Uterine smooth muscle cell (primary cell): ENCODE measurements at places on chromosomes 2 and 18. TPM values are rescaled to one million over a fixed set of nuclear protein-coding genes. Genes with fewer than 3 reads are reported as not detected.

The CFAP53 gene
- 0.33 and 1.1 TPM in 2 replicates for total RNA-seq

The GALNT3 gene
- 0.87 and 0.89 TPM in 2 replicates for total RNA-seq

The AKAIN1 gene
- total RNA-seq = not detected in 2 replicates

The GCG gene
- total RNA-seq = not detected in 2 replicates

The PLGLB1 gene
- total RNA-seq = 0.22 and 0.50 TPM in 2 replicates

The IL1F10 gene
- not detected in 2 replicates for total RNA-seq

The NOSTRIN gene
- 0.11 and 0.12 TPM in 2 replicates for total RNA-seq

The GALNT13 gene
- 0.87 and 2.2 TPM in 2 replicates for total RNA-seq

The DNAH7 gene
- total RNA-seq = 0.77 and 1.4 TPM in 2 replicates

The FLACC1 gene
- total RNA-seq = 1.4 and 2.0 TPM in 2 replicates

The SALL3 gene
- not detected in 2 replicates for total RNA-seq

The VAMP8 gene
- 0.12 and 0.33 TPM in 2 replicates for total RNA-seq

The MFSD2B gene
- total RNA-seq = under 0.01 and 0.11 TPM in 2 replicates

The RRM2 gene
- total RNA-seq = 21.0 and 76.0 TPM in 2 replicates

The MBD5 gene
- total RNA-seq = 15.1 and 20.0 TPM in 2 replicates

The TLX2 gene
- total RNA-seq = not detected in 2 replicates

The ITPRIPL1 gene
- total RNA-seq = 5.1 and 5.9 TPM in 2 replicates

The BOLA3 gene
- 33.7 and 50.0 TPM in 2 replicates for total RNA-seq

The INPP5D gene
- 0.11 and 1.6 TPM in 2 replicates for total RNA-seq

The ARHGAP25 gene
- 1.1 and 3.7 TPM in 2 replicates for total RNA-seq

The BOLL gene
- total RNA-seq = not detected in 2 replicates

The GRP gene
- total RNA-seq = not detected in 2 replicates

The FOXI3 gene
- total RNA-seq = not detected in 2 replicates

The CXCR4 gene
- 0.11 and 0.25 TPM in 2 replicates for total RNA-seq

The RAB31 gene
- 50.5 and 71.5 TPM in 2 replicates for total RNA-seq

The FKBP7 gene
- 21.8 and 53.5 TPM in 2 replicates for total RNA-seq

The RBBP8 gene
- total RNA-seq = 37.2 and 40.5 TPM in 2 replicates

The COLEC12 gene
- total RNA-seq = 7.2 and 13.2 TPM in 2 replicates

The RTP5 gene
- not detected in 2 replicates for total RNA-seq

The HOXD12 gene
- 0.33 and 0.37 TPM in 2 replicates for total RNA-seq

The TGOLN2 gene
- total RNA-seq = 108 and 121 TPM in 2 replicates

The LHCGR gene
- total RNA-seq = not detected in 2 replicates

The PDE11A gene
- total RNA-seq = 0.33 and 0.50 TPM in 2 replicates

The ANKMY1 gene
- 6.6 and 7.6 TPM in 2 replicates for total RNA-seq

The GKN1 gene
- not detected in 2 replicates for total RNA-seq

The KIAA2012 gene
- total RNA-seq = not detected in 2 replicates

The SERPINB3 gene
- not detected in 2 replicates for total RNA-seq

The ABCG5 gene
- total RNA-seq = not detected in 2 replicates

The ERFE gene
- 2.1 and 3.1 TPM in 2 replicates for total RNA-seq

The E2F6 gene
- 12.4 and 13.8 TPM in 2 replicates for total RNA-seq

The SCN3A gene
- 0.12 and 0.66 TPM in 2 replicates for total RNA-seq

The SPATA3 gene
- not detected in 2 replicates for total RNA-seq

The CRACDL gene
- total RNA-seq = under 0.01 TPM in 1 of 2 replicates, not detected in the other

The FOXD4L1 gene
- 0.12 TPM in 1 of 2 replicates, not detected in the other for total RNA-seq

The CYS1 gene
- total RNA-seq = 0.33 and 1.5 TPM in 2 replicates

The ITGB6 gene
- total RNA-seq = under 0.01 TPM in 1 of 2 replicates, not detected in the other

The IL36A gene
- total RNA-seq = not detected in 2 replicates

The LRATD1 gene
- total RNA-seq = 2.0 and 3.5 TPM in 2 replicates

The CMPK2 gene
- total RNA-seq = 2.9 and 15.4 TPM in 2 replicates

The LYG1 gene
- 0.22 and 0.50 TPM in 2 replicates for total RNA-seq

The ACTG2 gene
- total RNA-seq = 2.9 and 6.2 TPM in 2 replicates

The LOXL3 gene
- 12.1 and 28.0 TPM in 2 replicates for total RNA-seq

The ANKRD23 gene
- 2.0 and 2.4 TPM in 2 replicates for total RNA-seq
